SHP77 (cell line): ENCODE measurements at places on chromosomes 16 and 17.

DNA sequence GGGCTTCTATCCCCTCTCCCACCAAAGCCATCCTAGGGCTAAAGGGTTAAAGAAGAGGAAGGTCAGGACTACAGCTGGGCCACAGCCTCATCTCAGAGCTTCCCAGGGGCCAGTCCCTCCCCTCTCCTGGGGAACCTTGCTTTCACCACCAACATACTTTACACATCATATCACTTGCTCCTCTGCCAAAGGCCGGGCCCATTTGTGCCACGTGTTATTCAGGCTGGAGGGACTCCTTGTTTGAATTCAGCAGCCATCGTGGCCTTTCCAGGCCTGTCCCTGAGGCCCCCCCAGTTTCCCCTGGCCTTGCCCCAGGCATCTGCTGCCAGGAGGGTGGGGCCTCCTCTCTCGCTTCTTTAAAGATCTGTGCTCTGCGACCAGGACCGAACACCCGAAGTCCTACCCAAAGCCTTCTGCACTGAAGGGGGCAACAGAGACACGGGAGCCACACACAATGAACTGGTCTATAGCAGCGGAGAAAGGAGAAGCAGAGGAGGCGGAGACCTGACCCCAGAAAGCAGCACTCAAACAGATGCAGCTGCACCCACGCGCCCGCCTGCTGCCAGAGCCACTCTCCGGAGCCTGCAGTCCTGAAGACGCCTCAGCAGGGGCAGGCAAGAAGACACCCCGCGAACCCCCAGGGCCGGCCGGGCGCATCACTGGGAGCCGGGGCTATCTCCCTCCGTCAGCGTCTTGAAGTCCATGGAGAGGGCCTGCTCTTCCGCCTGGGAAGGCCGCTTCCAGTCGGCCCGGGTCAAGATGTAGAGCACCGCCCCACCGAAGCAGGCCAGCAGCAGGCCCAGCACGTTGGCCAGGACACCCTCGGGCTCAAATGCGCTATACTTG lies 12.1 kb downstream of the CYB561 start:
- no peak for DNase-seq

DNA sequence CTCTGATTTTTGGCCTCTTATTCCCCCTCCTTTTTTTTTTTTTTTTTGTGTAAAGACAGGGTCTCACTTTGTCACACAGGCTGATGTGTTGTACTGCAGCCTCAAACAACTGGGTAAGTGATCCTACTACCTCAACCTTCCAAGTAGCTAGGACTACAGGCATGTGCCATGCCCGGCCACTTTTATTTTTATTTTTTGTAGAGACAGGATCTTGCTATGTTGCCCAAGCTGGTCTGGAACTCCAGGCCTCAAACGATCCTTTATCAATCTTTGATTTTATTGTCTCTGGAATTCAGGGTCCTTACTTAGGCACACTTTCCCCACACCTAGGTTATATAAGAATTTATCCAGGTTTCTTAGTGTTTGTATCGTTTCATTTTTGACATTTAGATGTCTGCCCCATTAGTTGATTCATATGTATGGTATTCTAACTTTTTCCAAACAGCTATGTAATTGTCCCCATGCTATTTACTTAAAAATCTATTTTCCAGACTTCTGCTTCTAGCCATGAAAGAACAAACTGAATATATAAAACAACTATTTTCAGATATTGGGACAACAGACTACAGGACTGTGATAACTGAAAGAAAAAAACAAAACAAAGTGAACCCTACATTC lies 13.9 kb downstream of the CMC2 start:
- no peak for DNase-seq

DNA sequence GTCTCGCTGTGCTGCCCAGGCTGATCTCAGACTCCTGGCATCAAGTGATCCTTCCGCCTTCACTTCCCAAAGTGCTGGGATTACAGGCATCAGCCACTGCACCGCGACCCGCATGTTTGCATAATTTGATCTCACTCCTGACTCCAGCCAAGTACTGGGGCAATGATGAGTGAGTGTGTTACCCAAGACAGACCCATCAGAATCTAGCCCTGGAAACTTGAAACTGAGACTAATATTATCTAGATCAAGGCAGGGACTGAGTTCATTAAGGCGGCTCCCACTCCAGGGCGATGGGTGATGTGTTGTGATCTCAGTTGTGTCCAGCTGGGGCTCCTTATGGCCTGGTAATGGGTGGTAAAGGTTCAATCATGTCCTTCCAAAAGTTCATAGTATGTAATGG lies 53.4 kb downstream of the EMP2 start:
- no peak for DNase-seq

- DNase-seq, result no peak
Observed at GRCh38 chr16:30065943-30066760, 592 bp downstream of the ALDOA start.

GRCh38 chr17:19656336-19656735 lies 7.8 kb downstream of the ALDH3A2 start:
- no peak for DNase-seq

GRCh38 chr16:77238593-77238992 lies 39.4 kb downstream of the SYCE1L start:
- DNase-seq, result no peak

DNA sequence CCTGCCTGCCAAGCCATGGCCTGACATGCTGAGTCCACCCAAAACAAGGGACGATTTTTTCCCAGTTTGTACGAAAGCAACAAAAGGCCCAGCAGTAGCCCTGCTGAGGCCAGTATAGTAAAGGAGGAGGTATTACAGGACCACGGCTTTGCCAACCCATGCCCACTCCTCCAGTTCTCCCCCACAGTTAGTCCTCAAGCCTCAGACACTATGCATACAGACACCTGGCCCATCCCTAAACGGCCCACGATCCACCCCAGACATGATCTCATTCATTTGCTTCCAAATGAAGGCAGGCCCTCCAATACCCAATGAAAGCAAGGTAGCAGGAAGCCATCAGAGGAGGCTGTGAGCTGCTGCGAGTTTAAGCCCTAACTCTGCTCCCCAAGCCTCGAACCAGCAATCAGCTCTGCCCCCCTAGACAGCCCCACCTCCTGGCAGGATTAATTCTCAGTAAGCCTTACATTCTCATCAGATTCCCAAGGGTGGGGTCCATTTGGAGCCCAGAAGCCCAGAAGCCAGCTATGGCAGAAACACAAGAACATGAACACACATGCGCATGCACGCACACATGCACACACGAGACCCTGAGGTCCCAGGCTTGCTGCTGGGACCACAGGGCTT lies 4.9 kb downstream of the HDAC5 start:
- DNase-seq, result no peak

GRCh38 chr16:57704905-57705852 lies 10.6 kb downstream of the DRC7 start:
- DNase-seq, result no peak

DNA sequence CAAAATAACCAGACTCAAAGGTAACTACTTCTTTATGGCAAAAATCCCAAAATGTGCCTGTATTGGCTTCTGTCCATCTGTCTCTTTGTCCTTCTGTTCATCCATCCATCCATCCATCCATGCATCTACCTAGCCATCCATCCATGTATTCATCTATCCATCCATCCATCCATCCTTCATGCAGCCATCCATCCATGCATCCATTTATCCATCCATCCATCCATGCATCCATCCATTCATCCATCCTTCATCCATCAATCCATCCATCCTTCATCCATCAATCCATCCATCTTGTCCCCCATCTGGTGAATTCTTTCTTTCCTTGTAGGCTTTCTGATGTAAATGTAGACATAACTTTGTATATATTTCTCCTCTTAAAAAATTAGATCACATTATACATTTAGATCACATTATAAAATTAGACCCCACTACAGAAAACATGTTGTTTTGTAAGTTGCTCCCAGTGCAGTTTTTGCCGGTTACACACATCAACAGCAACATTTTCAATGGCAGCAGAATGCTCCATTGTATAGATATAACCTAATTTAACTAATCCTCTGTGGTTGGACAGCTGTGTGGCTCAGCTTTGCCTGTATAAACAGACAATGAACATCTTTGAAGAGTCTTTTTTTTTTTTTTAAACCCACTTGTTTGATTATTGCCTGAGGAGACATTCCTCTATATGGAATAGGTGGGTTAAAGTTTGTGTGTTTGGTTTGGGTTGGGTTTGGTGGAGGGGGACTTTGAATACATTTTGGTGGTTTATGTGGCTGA lies 72.0 kb downstream of the MSI2 start:
- DNase-seq, result no peak

DNA sequence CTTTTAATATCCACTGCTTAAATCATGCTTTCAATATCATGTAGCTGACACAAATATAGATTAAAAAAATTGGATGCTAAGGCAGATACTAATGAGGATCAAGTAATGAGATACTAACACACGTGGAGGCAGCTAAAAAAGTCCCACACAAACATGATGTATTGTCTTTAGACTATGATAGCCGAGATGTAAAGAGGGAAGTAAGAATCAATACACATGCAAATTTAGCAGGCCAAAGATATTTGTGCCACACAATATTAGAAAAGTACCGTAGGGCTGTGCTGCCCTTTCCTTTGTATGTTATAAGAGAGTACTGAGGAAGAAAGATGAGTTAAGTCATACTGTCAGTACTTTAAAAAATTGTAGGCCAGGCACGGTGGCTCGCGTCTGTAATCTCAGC lies 51.4 kb upstream of the STAC2 start:
- DNase-seq, result no peak

GRCh38 chr17:82449883-82450356 lies 632 bp downstream of the CYBC1 start:
- DNase-seq, result no peak

DNA sequence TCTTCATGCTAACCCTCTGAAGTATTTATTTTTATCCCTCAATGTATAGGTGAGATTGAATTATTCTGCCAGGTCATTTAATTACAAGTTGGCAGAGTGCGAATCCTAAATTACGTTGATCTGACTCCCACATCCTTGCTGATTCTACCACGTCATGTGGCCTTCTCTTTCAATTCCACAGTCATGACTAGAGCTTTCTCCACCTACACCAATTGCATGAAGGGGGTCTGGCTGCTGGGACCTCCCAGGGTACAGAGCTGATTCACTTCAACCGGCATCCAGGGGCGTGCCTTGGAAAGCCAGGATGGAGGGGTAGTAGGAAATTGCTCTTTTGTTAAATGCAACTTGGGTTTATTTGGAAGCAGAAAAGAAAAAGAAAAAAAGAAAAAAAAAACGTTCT lies 41.1 kb upstream of the CDH13 start:
- DNase-seq, result no peak

DNA sequence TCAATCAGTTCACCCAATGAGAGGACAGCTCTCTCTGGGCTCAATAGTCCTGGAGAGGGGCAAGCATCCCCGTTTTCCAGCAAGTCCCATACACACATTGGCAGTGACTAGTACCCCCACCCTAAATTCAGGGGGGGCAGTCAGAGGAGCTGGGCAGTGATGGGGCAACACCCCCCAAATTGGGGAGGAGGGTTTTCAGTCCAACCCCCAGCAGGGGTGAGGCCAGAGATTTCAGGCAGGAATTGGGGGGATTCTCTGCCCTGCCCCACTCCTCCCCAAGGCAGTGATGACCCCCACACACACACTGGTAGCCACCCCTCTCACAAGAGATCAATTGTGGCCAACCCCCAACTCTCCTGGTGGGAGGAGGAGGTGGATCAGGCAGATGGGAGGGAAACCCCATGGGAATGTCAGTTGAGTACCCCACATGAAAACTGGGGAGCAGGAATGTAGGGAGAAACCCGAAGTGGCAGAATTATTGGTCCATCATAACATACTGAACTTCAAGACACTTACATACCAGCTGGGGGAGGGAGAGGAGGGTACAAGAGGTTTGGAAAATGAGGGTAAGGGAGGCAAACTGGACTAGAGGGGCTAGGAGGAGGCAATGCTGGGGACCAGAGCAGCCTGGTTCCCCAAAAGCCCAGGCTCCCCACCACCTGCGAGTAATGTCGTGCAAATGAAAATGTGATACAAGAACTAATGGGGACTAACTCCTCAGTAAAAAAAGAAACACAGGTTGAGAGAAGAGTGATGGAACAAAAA lies 3.1 kb downstream of the VAMP2 start:
- no peak for DNase-seq

- no peak for DNase-seq
Observed at GRCh38 chr16:81319221-81319912, 4.6 kb downstream of the GAN start.

- DNase-seq, result no peak
Observed at GRCh38 chr16:450385-450784, 24.9 kb downstream of the RAB11FIP3 start.

DNA sequence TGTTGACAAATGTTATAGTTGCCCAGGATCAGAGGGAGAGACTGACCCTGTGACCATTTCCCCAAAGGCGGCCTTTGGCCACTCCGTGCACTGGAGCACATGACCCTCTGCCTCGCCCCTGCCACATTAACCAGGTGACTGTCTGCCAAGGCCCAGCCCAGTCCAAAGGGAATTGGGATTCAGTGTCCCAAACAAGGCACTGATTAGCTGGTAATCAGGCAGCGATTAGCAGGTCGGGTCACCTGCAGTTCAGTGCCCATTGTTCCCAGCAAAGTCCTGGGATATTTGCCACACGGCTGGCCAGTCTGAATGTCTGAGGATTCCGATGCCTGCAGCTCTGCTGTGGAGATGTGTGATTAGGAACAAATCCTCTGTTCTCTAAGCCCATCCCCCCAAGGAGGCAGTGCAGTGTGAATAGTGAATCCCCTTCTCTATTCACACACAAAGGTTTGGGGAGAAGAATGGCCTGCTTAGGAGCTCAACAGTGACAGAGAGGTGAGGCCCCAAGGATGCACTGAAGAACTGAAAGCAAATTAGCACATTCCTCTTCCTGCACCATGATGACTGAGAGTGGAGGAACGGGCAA lies 123.1 kb upstream of the MAF start:
- DNase-seq, result no peak

DNA sequence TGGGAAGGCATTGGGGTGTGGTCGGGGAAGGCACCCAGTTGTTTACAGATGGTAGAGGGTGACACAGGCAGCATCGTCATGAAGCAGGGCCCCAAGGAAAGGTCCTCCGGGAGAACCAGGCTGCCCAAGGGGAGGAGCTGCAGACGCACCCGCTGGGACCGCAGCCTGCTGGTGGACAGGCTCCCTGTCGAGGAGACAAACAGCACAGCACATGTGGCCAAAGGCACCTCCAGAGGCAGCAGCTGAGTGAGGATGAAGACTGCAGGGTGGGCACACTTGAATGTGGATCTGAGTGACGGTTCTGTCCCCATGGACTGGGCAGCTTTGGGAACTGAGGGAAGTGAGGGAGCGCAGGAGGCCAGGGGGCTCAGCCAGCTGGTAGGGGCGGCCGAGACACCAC lies 12.4 kb downstream of the CHMP1A start:
- no peak for DNase-seq

DNA sequence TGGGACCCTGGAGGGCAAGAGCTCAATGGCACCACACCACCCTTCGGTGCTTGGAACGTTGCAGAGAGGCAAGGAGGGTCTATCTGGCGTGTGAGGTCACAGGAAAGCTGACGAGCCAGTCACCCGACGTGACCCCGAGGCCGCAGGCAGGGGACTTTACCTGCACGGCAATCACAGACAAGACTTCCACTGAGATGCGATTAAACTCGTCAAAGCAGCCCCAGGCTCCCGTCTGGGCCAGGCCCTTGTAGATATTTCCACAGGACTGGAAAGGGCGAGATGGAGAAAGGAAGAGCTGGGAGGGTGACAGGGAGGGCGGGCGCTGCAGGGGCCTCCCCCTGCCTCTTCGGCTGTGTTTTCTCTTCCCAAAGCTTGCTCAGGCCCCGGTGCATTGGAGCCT lies 78.3 kb downstream of the DNAH17 start:
- DNase-seq, result no peak
